ENCODE measurements at places on chromosomes 7 and 10. TPM values are rescaled to one million over a fixed set of nuclear protein-coding genes. Genes with fewer than 3 reads are reported as not detected.

The WDR86 gene
- 5.0 TPM for total RNA-seq

The SMO gene
- 11.7 TPM for total RNA-seq

The UCMA gene
- 0.52 TPM for total RNA-seq

The TMEM236 gene
- total RNA-seq: 0.24 TPM

DNA sequence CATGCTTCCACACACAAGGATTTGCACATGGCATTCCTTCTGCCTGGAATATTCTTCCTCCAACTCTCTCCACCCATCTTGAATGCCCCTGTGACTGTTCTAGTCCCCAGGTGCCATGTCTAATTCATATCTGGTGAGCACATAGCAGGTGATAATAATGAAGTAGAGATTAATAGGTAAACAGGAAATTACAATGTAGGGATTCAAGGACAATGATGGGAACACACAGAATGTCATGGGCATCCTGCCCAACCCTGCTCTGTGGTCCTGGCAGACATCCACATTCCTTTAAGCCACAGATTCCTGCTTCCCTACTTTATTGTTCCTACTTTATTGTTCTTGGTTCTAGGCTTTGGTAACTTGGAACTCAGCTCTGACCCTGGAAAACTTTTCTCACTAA, 115.8 kb downstream of the THSD7A start:
- DNase-seq: no peak

DNA sequence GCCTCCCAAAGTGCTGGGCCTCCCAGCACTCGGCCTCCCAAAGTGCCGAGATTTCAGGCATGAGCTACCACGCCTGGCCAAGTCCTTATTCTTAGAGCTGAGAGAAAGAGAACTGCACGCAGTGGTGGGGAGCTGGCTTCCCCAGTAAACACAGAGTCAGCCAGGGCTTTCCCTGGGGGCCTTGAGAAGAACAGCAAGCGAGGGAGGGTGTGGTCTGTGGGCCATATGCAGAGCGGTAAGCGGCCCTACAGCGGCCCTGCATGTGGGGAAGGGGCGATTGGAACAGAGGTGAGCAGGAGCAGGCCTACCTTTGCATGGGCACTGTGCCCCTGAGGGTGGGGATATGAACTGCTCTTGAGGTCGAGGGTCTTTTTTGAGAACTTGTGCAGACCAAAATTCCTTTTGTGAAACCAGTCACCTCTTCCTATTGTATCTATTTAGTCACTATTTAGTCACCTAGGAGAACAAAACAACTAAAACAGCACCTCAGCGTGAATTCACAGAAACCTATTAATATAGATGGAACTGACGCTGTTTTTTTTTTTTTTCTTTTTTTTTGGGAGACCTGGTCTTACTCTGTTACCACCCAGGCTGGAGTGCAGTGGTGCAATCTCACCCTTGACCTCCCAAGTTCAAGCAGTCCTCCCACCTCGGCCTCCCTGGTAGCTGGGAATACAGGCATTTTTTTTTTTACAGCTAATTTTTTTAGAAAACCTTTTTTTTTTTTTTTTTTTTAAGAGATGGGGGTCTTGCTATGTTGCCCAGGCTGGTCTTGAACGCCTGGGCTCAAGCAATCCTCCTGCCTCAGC, 36.9 kb upstream of the SH2D4B start:
- no peak for DNase-seq

DNA sequence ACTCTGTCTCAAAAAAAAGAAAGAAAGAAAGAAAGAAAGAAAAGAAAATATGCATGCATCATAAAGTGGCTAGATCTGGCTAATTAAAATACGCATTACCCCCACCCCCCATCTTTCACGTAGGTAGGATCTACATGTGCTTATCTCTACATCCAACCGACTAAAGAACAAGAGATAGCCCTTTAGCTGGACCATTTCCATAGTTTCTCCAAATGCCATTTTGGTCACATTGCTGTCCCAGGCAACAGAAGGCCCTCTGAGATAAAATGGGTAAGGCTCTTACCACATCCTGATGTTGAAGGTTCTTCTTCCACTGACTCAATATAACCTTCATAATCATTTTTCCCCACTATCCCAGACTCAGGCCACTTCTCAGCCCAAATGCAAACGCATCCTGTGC, 31.5 kb downstream of the PIK3AP1 start:
- no peak for DNase-seq
